ENCODE measurements at places on chromosomes 3 and 15.

DNA sequence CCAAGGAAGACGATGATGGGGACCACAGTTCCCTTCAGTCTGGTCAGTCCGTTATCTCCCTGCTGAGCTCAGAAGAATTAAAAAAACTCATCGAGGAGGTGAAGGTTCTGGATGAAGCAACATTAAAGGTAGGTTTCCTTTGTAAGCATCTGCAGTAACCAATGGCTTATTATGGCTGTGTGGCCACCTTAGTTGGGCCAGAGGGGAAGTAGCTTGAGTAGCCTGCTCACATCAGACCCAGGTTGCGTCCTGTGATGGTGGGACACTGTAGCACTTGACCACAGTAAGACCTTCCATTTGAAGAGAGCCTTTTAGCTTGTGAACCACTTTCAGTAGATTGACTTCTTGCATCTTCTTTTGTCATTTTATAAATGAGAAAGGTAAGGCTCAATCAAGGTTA lies 22.6 kb downstream of the STARD5 start:
- DNase-seq, result no peak

- no peak for DNase-seq
Observed at GRCh38 chr15:93265111-93265556, 176.1 kb upstream of the RGMA start.

GRCh38 chr3:127784283-127784682 lies 38.0 kb downstream of the MGLL start:
- no peak for DNase-seq

GRCh38 chr3:43434431-43434830 lies 148.1 kb downstream of the SNRK start:
- no peak for DNase-seq

DNA sequence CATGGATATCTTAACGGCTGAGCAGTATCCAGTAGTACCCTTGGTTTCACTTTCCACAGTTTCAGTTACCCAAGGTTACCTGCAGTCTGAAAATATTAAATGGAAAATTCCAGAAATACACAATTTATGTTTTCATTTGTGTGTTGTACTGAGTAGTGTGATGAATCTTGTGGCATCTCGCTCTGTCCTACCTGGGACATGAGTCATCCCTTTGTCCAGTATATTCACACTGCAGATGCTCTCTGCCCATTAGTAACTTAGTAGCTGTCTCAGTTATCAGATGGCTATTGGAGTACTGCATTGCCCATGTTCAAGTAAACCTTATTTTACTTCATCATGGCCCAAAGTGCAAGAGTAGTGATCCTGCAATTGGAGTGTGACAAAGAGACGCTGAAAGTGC lies 26.1 kb downstream of the GASK1A start:
- DNase-seq, result no peak

DNA sequence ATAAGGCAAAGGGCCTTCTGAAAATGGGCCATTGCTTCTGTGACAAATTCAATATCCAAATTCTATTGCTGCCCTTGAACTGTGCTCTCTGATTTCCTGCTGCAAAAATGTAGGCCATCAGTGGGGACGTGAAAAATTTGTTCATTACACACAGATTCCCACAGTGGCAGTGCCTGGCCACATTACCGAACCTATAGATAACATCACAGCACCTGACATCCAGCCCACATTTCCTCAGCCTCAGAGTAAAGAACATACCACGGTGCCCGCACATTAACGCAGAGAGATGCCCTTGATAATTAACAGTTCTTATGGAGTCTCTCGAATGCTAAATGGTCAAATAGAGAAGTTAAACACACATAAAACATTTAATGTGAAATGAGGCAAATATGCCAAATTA lies 931.6 kb upstream of the CFAP20DC start:
- no peak for DNase-seq

DNA sequence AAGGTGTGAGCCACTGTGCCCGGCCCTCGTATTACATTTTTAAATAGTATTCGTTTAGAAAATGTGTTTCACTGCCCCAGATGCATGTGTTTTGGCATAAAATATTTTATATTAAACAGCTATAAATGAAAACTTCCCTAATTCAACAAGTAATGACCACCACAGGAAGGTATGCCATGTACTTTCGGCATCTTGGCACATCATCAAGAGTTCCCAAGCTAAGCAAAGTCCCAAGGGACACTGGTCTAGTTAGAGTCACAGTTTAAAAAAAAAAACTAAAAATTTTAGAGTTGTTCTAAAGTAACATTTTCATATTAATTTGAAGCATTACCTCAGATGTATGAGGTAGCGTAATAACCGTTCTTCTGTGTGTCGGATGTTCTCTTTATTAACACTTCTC lies 15.6 kb upstream of the ARPP19 start:
- DNase-seq, result no peak
